ENCODE measurements at places on chromosomes 6 and 20. TPM values are rescaled to one million over a fixed set of nuclear protein-coding genes. Genes with fewer than 3 reads are reported as not detected.

DNA sequence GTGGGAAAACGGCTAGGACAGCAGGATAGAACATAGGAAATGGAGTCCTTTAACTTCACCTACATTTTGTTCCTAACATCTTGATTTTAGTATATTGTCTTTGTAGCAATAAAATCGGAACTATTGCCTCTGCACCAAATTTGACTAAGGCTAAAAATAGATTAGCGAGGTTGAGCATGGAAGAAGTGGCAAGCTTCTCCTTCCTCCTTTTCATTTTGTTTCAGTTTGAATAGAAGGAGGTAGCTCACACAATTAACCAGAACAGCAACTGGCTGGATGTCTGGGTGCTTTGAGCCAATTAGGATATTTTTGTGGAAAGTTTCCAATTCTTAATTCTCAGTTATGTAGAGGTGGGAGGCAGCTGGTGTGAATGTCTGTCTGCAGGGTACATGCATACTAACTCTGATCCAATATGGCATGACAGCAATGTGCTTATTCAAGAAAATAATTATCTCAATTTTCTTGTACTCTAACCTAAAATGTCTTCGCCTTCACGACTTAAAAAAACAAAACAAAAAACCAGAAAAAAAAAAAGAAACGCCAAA, 3.1 kb upstream of the HECA start:
- DNase-seq = no peak
- peaks cover 7% of the 10 kb centered on the region for H3K4me1 ChIP-seq
- H3K27ac ChIP-seq = no peak overlapping the region
- H3K36me3 ChIP-seq = no peaks in the 10 kb centered on the region
- H3K27me3 ChIP-seq = no peaks in the 10 kb centered on the region

DNA sequence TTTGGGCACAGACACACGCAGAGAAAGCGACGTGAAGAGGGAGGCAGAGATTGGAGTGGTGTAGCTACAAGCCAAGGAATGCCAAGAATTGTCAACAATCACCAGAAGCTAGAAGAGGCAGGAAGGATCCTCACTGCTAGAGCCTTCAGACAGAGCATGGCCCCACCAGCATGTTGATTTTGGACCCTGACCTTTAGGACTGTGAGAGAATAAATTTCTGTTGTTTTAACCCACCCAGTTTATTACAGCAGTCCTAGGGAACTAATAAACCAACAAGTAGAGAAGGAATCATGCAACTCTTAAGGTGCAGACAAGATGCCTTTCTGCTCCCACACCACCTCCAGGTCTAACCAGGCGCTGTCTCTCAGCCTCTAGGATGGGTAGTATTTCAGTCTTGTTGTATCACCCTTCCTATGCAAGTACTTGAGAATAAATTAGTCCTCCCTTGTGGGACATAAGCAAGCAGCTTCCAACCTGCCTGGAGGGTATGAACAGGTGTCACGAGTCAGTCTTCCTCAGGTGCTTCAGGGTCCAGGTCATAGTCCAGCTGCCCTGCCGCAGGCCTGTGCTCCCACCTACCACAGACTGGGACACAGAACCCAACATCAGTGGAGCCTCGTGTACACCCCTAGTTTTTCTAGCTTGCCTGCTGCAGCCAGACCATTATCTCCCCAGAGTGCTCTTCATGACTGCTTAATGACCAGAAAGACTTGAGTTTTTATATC, 46.4 kb upstream of the CCN2 start:
- no peaks in the 10 kb centered on the region for H3K36me3 ChIP-seq
- H3K27me3 ChIP-seq = no peaks in the 10 kb centered on the region
- H3K4me3 ChIP-seq = no peak overlapping the region
- H3K4me1 ChIP-seq = no peaks in the 10 kb centered on the region
- no peak overlapping the region for H3K27ac ChIP-seq

ERVFRD-1 gene
- total RNA-seq = not detected

- DNase-seq = no peak
- no peaks in the 10 kb centered on the region for H3K36me3 ChIP-seq
- H3K27me3 ChIP-seq = no peaks in the 10 kb centered on the region
- no peak overlapping the region for H3K27ac ChIP-seq
- H3K4me3 ChIP-seq = no peak overlapping the region
Measured at GRCh38 chr6:64998204-64998603, 708.8 kb downstream of the EYS start.

DTD1 gene
- 16.8 TPM for total RNA-seq

- H3K27me3 ChIP-seq = no peaks in the 10 kb centered on the region
- DNase-seq = no peak
- H3K27ac ChIP-seq = peak overlapping the region; percentile 15
- no peaks in the 10 kb centered on the region for H3K36me3 ChIP-seq
- H3K4me1 ChIP-seq = no peaks in the 10 kb centered on the region
- H3K4me3 ChIP-seq = no peak overlapping the region
Measured at GRCh38 chr6:125834348-125834747, 43.6 kb downstream of the NCOA7 start.

DNA sequence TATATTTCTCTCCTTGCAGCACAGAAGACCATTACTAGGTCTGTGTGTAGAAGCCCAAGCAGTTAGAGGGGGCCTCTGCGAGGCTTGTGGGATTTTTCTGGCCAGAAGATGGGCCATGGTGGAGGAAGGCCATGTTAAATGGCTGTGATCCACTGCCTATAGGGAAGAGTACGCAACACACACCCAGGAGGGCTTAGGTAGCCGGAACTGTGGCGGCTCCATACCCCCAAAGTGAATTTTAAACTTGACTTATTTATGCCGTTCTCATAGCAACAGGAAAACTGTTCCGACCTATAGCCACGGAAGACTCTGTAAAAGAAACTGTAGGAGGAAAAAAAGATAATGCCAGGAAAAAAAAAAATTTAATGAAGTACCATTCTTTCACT, 69.5 kb downstream of the SLX4IP start:
- H3K27ac ChIP-seq = peak overlapping the region; percentile 32
- no peak for DNase-seq
- H3K4me3 ChIP-seq = no peak overlapping the region

PLN gene
- total RNA-seq = 0.25 TPM

DNA sequence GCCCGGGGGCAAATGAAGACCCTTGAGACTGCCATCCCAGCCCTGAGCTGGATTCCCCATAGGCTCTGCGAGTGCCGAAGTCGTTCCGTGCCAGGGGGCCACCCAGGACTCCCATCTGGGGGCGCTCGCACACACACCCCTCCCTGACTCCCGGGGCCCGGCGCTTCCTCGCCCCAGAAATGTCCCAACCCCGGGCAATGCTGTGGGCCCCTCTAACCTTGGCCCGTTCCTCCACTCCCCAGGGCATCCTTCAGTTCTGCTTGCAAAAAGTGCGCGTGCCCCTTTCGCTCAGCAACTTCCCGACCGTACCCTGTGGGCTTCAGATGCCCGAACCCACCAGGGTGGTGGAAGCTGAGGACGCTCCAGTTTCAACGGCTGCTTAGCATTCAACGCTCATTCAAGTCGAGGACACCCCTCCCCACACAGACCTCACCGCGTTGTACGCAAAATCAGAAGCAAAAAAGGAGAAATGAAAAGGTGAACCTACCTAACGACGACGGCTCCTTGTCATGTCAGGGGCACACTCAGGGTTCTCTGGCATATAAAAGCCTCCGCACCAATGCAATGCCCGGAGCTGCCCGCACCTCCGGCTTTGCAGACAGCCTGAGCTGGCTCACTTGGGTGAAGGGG, 25.3 kb downstream of the RIPOR2 start:
- no peaks in the 10 kb centered on the region for H3K27me3 ChIP-seq
- H3K4me3 ChIP-seq = peak overlapping the region; percentile 50
- H3K36me3 ChIP-seq = no peaks in the 10 kb centered on the region
- no peak overlapping the region for H3K27ac ChIP-seq

DNA sequence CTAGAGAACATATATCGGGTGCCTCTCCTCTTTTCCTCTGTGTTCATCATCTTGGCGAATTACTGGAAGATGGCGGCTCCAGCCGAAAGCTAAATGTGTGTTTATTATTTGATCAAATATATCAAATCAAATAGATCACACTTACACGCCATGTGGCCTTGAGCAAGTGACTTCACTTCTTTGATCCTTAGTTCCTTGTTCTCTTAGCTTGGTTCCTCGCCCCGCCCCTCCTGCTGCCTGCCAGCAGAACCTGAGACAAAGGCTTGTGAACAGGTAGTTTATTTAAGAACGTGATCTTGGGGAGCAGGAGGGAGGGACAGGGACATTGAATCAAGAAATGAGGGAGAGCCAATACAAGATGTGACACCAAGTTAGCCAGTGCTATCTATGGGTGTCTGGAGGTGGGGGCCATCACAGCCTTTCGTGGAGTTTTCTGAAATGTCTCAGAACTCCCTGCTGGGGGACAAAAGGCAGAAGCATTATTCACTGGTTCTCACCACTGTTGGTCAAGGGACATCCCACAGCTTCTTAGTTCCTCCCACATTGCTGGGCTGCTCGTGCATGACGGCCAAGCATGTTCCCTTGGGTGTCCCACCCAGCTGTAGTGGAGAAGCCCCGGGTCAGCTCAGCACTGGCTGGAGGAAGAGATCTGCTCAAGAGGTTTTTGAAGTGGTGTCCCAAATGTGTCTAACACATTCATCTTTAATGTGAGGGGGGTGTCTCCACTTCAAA, 44.9 kb upstream of the RNF24 start:
- H3K27me3 ChIP-seq = no peaks in the 10 kb centered on the region
- no peak for DNase-seq
- no peak overlapping the region for H3K27ac ChIP-seq
- no peaks in the 10 kb centered on the region for H3K4me1 ChIP-seq
- H3K36me3 ChIP-seq = no peaks in the 10 kb centered on the region

AIG1 gene
- 81.4 TPM for total RNA-seq

- no peaks in the 10 kb centered on the region for H3K36me3 ChIP-seq
- no peak overlapping the region for H3K27ac ChIP-seq
- no peak overlapping the region for H3K4me3 ChIP-seq
- H3K4me1 ChIP-seq = no peaks in the 10 kb centered on the region
- H3K27me3 ChIP-seq = no peaks in the 10 kb centered on the region
Measured at GRCh38 chr6:116354236-116354635, 16.5 kb upstream of the DSE start.

RHAG gene
- 2.7 TPM for total RNA-seq

GRCh38 chr6:32763421-32763820, at the start of gene HLA-DQB2:
Gene HLA-DQB2 (minus strand): TSS chr6:32763532. CDS start chr6:32763470, 62 bp downstream.
- no peak for DNase-seq
- H3K27me3 ChIP-seq = no peaks in the 10 kb centered on the region
- no peak within 1 kb of the TSS for H3K4me3 ChIP-seq

DNA sequence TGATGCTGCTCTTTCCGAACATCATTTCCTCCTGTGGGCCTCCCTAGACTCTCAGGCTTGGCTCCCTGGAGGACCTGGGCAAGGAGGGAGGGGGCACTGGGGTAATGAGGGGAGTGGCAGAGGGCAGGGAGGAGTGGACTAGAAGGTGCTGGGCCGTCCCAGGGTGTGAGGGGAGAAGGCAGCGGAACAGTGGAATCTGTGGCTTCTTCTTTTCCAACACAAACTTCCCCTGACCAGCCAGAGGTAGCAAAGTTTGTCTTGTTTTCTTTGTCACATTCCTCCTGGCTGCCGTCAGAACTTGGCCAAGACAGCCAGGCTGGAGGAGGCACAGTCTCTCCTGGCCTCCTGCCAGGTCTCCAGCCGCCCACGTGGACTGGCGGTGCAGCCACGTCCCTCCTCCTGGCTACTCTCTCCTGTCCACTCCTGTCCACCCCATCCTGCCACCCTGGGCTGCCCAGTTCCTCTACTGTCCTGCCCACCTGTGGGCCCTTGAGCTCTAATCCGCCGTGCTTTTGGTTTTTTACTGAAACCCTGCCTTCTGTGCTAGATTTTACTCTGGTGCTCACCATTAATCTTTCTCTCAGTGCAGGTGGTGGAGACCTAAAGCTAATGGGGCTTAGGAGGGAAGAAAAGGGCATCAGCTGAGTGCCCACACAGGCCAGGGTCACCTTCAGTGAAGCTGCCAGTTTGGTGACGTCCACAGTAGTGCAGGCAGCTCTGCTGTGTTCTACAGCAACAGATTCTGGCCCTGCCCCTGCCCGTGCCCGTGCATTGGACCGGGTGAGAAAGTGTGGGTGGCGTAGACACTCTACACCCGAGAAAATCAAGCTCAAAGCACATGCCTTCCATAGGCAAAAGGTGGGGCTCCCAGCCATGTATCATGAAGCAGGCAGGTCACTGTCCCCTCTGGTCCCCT, 2.8 kb upstream of the CDSN start:
- no peak overlapping the region for H3K27ac ChIP-seq
- no peak for DNase-seq
- H3K36me3 ChIP-seq = no peaks in the 10 kb centered on the region
- no peaks in the 10 kb centered on the region for H3K27me3 ChIP-seq
- H3K4me3 ChIP-seq = no peak overlapping the region

DNA sequence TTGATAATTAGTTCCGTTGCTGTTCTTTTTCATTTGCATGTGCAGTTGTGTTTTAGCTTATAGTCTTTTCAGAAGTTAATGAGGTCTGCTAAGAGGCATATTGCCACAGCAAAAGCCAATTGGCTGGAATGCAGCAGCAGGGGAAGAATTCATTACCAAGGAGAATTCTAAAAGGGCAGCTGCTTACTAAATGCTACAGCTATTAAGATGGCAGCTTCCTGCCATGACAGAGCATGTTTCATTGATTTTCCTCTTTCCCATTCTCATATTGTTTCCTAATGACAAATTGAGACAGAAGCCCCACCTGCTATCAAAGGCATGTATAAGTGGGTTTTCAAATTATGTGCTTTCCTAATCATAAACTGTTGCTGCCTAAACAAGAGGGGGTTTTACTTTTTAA, 66.6 kb downstream of the CLVS2 start:
- no peaks in the 10 kb centered on the region for H3K36me3 ChIP-seq
- H3K4me3 ChIP-seq = no peak overlapping the region
- no peak overlapping the region for H3K27ac ChIP-seq
- H3K27me3 ChIP-seq = no peaks in the 10 kb centered on the region
- H3K4me1 ChIP-seq = no peaks in the 10 kb centered on the region
- DNase-seq = no peak

ZBTB46 gene
- 2.2 TPM for total RNA-seq

All from right lobe of liver (tissue), 6 donors.